NCI-H1092 treated with DMSO at 0.1 percent for 48 hours (cell line): ENCODE measurements at places on chromosomes 2 and 18.

GRCh38 chr2:164000176-164000575 lies 264.4 kb upstream of the FIGN start:
- no peak for DNase-seq

DNA sequence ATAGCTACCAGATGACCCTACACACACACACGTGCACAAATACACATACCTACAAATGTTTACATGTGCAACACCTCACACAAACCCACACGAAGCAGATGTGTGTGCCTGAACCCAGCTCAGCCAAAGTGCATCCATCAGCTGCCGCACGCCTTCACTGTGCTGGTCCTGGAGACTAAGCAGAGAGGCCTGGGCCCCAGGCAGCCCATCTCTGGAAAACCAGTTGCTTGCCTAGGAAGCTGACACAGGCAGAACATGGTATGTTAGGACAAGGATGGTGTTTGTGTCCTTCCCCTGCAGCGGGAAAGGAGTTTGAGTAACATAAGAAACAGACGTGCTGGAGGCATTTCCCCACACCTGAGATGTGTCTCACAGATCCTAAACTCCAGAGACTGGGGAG lies 86.7 kb downstream of the SEPTIN10 start:
- no peak for DNase-seq

- DNase-seq: no peak
These were observed 1.2 kb upstream of the ZNF892 start for GRCh38 chr2:95206096-95206495.

- no peak for DNase-seq
These were observed 18.5 kb downstream of the TRAF3IP1 start for GRCh38 chr2:238338710-238339394.

- no peak for DNase-seq
These were observed 87.3 kb downstream of the CBLN2 start for GRCh38 chr18:72456802-72457201.

GRCh38 chr2:84870306-84870705 lies 10.6 kb downstream of the TRABD2A start:
- no peak for DNase-seq
